DMS79 (cell line): ENCODE measurements at places on chromosomes 6 and 20.

DNA sequence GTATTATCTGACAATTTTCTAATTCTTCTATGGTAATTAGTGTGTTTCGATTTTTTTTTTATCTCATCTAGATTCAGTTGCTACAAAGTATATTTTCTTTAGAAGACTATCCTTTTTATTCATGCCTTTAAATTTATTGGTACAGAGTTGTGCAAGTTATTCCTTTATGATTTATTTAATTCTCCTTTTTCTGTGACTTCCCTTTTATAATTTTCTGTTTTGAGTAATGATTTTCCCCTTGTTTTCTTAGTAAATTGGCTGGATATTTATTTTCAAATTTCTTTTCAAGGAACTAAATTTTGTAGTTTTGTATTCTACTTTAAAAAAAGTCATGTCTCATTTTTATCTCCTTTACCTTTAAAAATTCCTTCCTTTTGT lies 2.4 kb upstream of the IL22RA2 start:
- DNase-seq = no peak

- no peak for DNase-seq
Observed at GRCh38 chr20:40251284-40251932, 437.6 kb downstream of the MAFB start.

DNA sequence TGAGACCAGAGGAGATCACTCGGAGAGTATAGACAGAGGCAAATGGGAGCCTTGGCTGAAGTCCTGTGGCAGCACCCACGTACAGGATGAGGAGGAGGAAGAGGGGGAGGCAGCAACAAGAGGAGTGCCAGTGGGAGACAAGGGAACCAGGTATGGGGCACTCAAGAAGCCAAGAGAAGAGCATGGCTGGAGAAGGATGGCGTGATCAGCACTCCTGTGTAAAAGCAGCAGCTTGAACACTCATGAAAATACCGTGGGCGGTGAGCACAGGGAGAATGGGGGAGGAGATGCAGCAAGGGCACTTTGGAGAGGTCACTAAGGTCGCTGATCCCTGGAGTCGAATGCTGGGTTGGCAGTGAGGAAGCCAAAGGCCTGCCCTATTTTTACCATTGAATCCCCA lies 51.2 kb upstream of the PRND start:
- DNase-seq = no peak

DNA sequence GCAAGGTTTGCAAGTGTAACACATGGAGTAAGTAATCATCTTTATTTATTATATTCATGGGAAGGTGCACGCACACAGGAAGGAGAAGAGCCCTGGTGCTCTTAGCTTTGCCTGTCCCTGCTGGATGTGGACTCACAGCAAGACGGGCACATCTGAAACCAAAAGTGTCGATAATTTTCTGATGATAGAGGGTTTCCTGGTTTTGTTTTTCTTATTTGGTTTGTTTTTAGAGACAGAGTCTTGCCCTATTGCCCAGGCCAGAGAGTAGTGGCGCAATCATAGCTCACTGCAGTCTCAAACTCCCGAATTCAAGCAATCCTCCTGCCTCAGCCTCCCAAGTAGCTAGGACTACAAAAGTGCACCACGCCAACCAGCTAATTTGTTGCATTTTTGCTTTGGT lies 7.8 kb upstream of the KHDC1L start:
- DNase-seq = no peak
